ENCODE measurements at places on chromosomes 2 and 18.

- DNase-seq, result peak; percentile 41
Measured at GRCh38 chr2:231710799-231711676, 2.7 kb downstream of the PTMA start.

DNA sequence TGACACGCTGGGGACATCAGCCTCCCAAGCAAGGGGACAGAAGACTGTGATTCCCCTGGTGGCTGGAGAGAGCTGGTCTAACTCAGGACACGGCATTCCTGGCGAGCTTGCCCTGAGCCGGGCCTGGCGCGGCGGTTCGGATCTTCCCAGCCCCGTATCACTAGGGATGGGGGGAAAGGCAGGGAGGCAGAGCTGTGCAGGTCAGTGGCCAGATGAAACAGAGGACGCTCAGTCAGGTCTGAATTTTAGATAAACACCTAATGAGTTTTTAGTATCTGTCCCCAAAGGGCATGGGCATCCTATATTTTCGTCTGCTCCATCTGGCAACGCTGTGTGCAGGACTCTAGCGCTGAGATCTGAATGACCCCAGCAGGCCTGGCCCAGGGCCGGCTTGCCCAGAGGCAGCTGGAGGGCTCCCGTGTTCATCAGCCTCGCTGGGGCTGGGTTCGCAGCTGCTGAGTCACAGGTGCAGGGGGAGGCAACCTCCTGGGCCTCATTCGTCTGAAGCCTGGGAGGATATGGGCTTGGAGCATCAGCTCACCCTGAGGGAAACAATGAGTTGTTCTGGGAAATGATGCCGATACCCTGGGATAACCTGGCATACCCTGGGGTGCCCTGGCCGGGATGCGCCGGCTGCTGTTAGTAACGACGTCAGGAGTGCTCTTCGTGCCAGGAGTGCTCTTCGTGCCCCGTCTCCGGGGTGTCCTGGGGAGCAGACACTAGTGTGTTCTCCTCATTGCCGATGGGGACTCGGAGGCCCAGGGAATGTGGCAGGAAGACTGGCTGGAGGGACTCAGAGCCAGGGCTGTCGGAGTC lies 48.1 kb upstream of the HPCAL1 start:
- no peak for DNase-seq

GRCh38 chr18:77897606-77898005 lies 648.0 kb downstream of the GALR1 start:
- no peak for DNase-seq

- DNase-seq, result no peak
Measured at GRCh38 chr18:34509879-34510586, 200.1 kb upstream of the DTNA start.

- no peak for DNase-seq
Measured at GRCh38 chr2:3210257-3210656, 167.4 kb downstream of the EIPR1 start.

All from activated T-cell treated with anti-CD3 and anti-CD28 coated beads, Interleukin-2, amount 50 U/mL, for 1 hour (primary cell).